A549 treated with ZK216348 at 1 μM for 4 hours (cell line): ENCODE measurements at places on chromosomes 16 and 17. TPM values are rescaled to one million over a fixed set of nuclear protein-coding genes. Genes with fewer than 3 reads are reported as not detected.

Gene TBC1D3C
- not detected in 5 replicates for total RNA-seq

Gene ARHGAP23
- total RNA-seq, result 42.1 to 70.8 TPM (median 62.8 TPM) in 5 replicates

Gene YBX2
- 0.19 to 0.84 TPM (median 0.47 TPM) in 5 replicates for total RNA-seq

Gene HSD3B7
- 9.5 to 18.2 TPM (median 13.8 TPM) in 5 replicates for total RNA-seq

Gene KRT39
- total RNA-seq, result not detected in 5 replicates

Gene RMI2
- 21.3 to 37.1 TPM (median 33.3 TPM) in 5 replicates for total RNA-seq

Gene GPRC5C
- total RNA-seq, result 34.9 to 72.6 TPM (median 67.0 TPM) in 5 replicates

Gene DYNLRB2
- total RNA-seq, result 0.69 to 0.93 TPM in 2 of 5 replicates, not detected in the others

Gene HAGHL
- total RNA-seq, result 14.3 to 23.8 TPM (median 18.4 TPM) in 5 replicates

Gene TRPV2
- 0.13 to 0.86 TPM (median 0.40 TPM) in 4 of 5 replicates, not detected in the other for total RNA-seq

Gene TPSB2
- total RNA-seq, result 0.20 to 0.27 TPM in 2 of 5 replicates, not detected in the others

Gene HCRT
- 0.55 TPM in 1 of 5 replicates, not detected in the others for total RNA-seq

Gene CYLD
- total RNA-seq, result 10.9 to 17.1 TPM (median 15.0 TPM) in 5 replicates

Gene CHRNE
- total RNA-seq, result 0.06 to 0.22 TPM (median 0.09 TPM) in 3 of 5 replicates, not detected in the others

Gene SP6
- total RNA-seq, result 2.9 to 4.1 TPM (median 3.8 TPM) in 5 replicates

Gene CBX2
- total RNA-seq, result 11.4 to 19.3 TPM (median 18.2 TPM) in 5 replicates

Gene ADCY9
- total RNA-seq, result 5.5 to 8.7 TPM (median 8.0 TPM) in 5 replicates

Gene EMP2
- total RNA-seq, result 21.1 to 33.5 TPM (median 29.5 TPM) in 5 replicates

Gene GLIS2
- total RNA-seq, result 17.5 to 29.4 TPM (median 28.8 TPM) in 5 replicates

Gene PRSS33
- not detected in 5 replicates for total RNA-seq

Gene C17orf50
- total RNA-seq, result 0.38 to 0.56 TPM in 2 of 5 replicates, not detected in the others

Gene SPNS3
- total RNA-seq, result not detected in 5 replicates

Gene GPR179
- total RNA-seq, result 0.01 to 0.05 TPM (median 0.04 TPM) in 3 of 5 replicates, not detected in the others

Gene PRAC1
- total RNA-seq, result not detected in 5 replicates

Gene LRRC37A
- 0.67 to 1.2 TPM (median 0.75 TPM) in 5 replicates for total RNA-seq

Gene CEMP1
- not detected in 5 replicates for total RNA-seq

Gene FA2H
- 27.5 to 33.7 TPM (median 32.1 TPM) in 5 replicates for total RNA-seq

Gene KCNH6
- total RNA-seq, result not detected in 5 replicates

Gene TMEM238L
- not detected in 5 replicates for total RNA-seq

Gene MTSS2
- 40.4 to 90.2 TPM (median 80.1 TPM) in 5 replicates for total RNA-seq

Gene NQO1
- total RNA-seq, result 2,344 to 2,620 TPM (median 2,459 TPM) in 5 replicates

Gene TBC1D3I
- total RNA-seq, result 0.20 to 0.46 TPM (median 0.23 TPM) in 5 replicates

Gene TELO2
- 17.9 to 47.6 TPM (median 40.5 TPM) in 5 replicates for total RNA-seq

Gene SNRNP25
- 61.3 to 80.5 TPM (median 71.6 TPM) in 5 replicates for total RNA-seq

Gene SRSF1
- total RNA-seq, result 236 to 315 TPM (median 283 TPM) in 5 replicates

Gene COX10
- total RNA-seq, result 17.1 to 20.2 TPM (median 17.8 TPM) in 5 replicates

Gene PDE6G
- total RNA-seq, result 1.1 to 3.6 TPM (median 1.8 TPM) in 5 replicates

Gene PGP
- total RNA-seq, result 14.5 to 39.0 TPM (median 37.6 TPM) in 5 replicates

Gene TNS4
- 170 to 273 TPM (median 226 TPM) in 5 replicates for total RNA-seq

Gene CCL17
- total RNA-seq, result not detected in 5 replicates

Gene CTRL
- total RNA-seq, result 1.0 to 2.5 TPM (median 1.4 TPM) in 5 replicates

Gene DRC7
- total RNA-seq, result 0.19 to 0.48 TPM in 2 of 5 replicates, not detected in the others

Gene GABARAP
- total RNA-seq, result 646 to 813 TPM (median 659 TPM) in 5 replicates

Gene HIC1
- 0.28 to 2.7 TPM (median 2.0 TPM) in 5 replicates for total RNA-seq

Gene DHX8
- total RNA-seq, result 38.7 to 46.6 TPM (median 42.8 TPM) in 5 replicates

Gene FAM20A
- not detected in 5 replicates for total RNA-seq

Gene SOX15
- 0.22 to 0.34 TPM (median 0.30 TPM) in 5 replicates for total RNA-seq

Gene CDT1
- total RNA-seq, result 16.4 to 34.7 TPM (median 30.6 TPM) in 5 replicates

Gene GNG13
- total RNA-seq, result not detected in 5 replicates

Gene TLCD2
- 1.3 to 2.0 TPM (median 1.6 TPM) in 5 replicates for total RNA-seq

Gene WFDC1
- total RNA-seq, result not detected in 5 replicates
